LNCaP clone FGC (cell line): ENCODE measurements at places on chromosomes 1 and 21.

GRCh38 chr1:89855413-89856123, 34.7 kb downstream of the LRRC8D start:
- no peak for DNase-seq

GRCh38 chr1:112312315-112312714, 83.7 kb upstream of the CTTNBP2NL start:
- DNase-seq = no peak

- no peak for DNase-seq
Observed at GRCh38 chr1:9903801-9904527, 6.1 kb downstream of the CTNNBIP1 start.

DNA sequence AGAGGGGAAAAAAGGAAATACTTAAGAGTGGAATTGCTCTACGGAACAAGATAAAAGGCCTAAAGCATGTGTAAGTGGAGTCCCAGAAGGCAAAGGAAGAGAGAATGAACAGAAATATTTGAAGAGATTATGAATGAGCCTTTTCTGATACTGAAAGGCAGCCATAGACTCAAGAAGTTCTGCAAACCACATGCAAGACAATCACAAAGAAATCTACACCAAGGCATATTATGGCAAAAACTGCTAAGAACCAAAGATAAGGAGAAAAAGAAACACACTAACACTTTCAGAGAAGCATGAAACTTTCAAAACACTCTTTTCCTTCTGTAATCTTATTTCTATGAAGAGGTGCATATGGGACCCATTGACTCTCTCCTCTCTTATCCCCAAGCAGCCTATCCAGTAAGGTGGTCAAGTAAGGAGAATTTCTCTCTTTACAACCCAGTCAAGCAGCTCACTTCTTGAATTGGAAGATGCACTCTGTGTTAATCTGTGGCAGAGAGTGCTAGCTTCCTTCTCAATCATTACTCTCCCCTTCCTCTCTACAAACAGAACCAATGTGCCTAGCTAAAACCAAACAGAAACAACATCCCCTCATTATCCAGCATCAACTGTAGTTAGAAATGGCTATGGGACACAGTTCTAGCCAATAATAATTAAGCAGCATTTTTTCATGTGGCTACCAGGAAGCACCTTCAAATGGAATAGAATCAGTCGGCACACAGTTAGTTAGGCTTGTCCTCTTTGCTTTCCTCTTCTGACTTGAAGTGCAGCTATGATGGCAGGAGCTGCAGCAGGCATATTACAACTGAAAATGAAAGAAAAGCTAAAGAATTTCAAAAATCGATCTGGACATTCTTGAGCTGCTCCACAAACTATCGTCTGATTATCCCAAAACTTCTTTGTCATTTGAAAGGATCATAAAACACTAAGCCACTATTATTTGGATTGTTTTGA, 25.9 kb downstream of the KRTAP19-8 start:
- no peak for DNase-seq

DNA sequence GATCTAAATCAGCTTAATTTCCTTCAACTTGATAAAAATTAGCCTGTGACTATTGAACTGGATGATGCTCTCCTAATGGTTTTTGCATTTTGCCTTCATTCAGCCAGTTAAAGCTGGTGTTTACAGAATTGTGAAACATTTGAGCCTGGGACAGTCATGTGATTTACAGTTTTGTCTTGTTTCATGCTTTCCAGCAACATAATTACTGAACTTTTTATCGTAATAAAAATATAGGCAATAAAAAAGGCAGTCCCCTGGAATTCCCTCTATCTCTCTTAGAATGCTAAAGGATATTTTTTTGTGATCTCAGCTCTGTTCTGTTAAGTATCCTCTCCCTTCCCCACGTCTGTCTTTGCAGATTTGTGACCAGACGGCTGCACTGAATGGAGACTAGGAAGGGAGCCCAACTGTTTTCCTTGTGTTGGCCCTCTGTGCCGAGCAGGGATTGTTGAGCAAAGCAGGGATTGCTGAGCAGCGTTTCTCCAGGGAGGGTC, 70.3 kb upstream of the RGL1 start:
- no peak for DNase-seq

GRCh38 chr1:245085508-245086095, 69.2 kb upstream of the KIF26B start:
- DNase-seq = no peak

- no peak for DNase-seq
Observed at GRCh38 chr1:117529683-117530082, 76.2 kb upstream of the TENT5C start.

DNA sequence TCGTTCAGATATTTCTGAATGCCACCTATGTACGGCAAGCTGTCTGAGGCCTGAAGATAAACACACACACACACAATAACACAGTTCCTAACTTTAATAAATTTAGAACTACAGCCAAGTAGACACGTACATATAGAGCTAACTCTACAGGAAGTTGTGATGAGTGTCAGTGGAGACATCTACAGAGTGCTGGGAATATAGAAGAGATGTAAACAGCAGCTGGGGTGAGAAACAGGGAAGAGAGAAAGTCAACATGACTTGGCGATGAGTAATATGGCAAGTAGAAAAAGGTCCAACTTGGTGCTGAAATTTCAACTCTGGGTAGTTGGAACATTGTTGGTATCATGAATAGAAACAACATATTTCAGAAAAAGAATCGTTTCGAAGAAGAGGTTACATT, 206.5 kb downstream of the ZP4 start:
- DNase-seq = no peak
